ENCODE measurements at places on chromosomes 2 and 18. TPM values are rescaled to one million over a fixed set of nuclear protein-coding genes. Genes with fewer than 3 reads are reported as not detected.

Gene SIX3
- total RNA-seq, result not detected

Gene GLI2
- total RNA-seq, result not detected

DNA sequence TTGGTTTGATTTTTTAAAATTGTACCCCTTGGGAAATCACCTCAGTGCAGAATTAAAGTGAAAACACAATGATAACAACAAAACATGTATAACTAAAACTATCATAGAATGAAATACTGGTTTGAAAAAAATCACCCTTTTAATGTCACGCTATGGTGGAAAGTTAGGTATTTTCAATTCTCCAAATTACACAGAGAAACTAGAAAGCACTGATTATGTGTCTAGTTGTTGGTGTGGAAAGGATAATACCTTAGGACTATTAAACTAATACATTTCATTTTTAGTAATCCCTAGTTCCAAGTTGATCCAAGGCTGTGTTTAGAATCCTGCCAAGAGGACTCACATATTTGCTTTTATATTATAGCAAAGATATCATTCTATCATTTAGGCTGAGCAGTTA, 71.2 kb downstream of the NUP35 start:
- no peak overlapping the region for H3K27ac ChIP-seq
- H3K27me3 ChIP-seq, result no peaks in the 10 kb centered on the region
- no peak overlapping the region for H3K4me3 ChIP-seq
- peaks cover 52% of the 10 kb centered on the region for H3K36me3 ChIP-seq

- peaks cover 47% of the 10 kb centered on the region for H3K4me1 ChIP-seq
- H3K36me3 ChIP-seq, result peaks cover 6% of the 10 kb centered on the region
- DNase-seq, result peak; percentile 53
- no peak overlapping the region for H3K4me3 ChIP-seq
- peak overlapping the region; percentile 65 for H3K27ac ChIP-seq
These were observed 41.4 kb downstream of the IL1R2 start for GRCh38 chr2:102033031-102033749.

GRCh38 chr18:67134911-67135310, 381.6 kb downstream of the DSEL start:
- H3K4me3 ChIP-seq, result no peak overlapping the region
- no peaks in the 10 kb centered on the region for H3K36me3 ChIP-seq
- no peak overlapping the region for H3K27ac ChIP-seq
- H3K4me1 ChIP-seq, result no peaks in the 10 kb centered on the region
- peaks cover 2% of the 10 kb centered on the region for H3K27me3 ChIP-seq

Data from activated CD4-positive, alpha-beta memory T cell treated with anti-CD3 and anti-CD28 coated beads for 36 hours (primary cell).